ENCODE measurements at places on chromosomes 16 and 17.

DNA sequence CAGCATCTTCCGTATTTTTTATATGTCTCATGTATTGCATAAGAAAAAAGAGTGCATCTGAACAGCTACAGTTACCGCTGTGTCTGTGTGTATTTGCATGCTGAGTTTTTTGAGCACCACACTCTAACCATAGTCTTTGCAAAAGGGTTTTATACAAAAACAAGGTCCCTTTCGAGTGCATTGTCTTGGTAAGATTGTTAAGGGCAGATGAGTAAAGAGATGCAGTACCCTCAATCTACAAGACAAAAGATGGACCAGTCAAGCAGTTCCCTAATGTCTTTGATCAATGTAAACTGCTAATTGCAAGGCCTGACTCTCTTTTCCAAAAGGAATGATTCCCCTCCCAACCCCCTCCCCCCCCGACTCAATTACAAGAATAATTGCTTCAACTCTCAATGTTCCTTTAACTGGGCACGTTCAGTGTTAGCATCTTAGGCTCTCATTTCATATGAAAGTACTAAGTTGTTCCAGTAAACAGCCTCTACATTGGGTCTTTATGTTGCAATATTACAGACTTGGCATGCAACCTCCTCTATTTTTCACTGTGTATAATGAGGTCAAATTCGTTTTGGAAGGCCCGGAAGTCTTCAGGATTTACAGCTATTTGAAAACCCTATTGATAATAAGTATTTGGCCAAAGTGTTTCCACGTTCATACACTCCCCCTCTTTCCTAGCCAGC, 471.4 kb upstream of the RBFOX1 start:
- DNase-seq = no peak

DNA sequence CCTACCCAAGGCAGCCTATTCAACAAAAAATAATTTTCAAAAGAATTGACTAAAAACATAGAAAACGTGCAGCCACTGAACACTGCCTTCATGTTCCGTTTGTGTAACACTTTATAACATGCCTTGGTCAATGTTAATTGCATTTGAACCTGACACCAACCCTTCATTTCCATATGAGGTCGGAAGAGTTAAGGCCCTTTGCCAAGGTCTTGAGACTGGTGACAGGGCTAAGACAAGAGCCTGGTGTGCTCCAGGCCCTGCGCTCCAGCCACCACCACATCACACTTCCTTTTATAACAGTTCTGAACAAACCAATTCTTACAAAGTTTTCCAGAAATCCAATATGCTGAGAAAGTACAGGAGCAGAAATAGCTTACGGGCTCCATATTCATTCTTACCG, 4.2 kb downstream of the BBS2 start:
- DNase-seq = no peak

- no peak for DNase-seq
These were observed 45.8 kb upstream of the GSE1 start for GRCh38 chr16:85567101-85567866.

DNA sequence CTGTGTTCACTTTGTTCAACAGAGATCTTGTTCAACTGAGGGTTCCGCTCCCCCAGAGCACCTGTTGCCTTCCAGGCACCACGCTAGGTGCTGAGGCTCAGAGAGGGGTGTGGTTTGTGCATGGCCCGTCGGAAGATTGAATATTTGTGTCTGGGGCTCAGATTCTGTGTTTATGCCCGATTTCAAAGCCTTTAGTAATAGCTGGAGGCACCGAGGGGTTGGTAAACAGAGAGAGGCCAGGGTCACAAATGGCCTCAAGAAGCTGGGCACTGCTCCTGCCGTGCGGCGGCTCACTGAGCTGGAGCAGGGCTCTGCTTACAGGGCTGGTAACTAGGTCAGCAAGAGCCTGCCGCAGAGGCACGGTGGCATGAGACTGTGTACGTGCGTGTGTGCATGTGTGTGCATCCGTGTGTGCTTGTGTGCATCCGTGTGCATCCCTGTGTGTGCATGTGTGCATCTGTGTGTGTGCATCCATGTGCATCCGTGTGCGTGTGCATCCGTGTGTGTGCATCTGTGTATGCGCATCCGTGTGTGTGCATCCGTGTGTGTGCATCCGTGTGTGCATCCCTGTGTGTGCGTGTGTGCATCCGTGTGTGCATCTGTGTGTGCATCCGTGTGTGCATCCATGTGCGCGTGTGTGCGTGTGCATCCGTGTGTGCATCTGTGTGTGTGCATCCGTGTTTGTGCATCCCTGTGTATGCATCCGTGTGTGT, 5.4 kb downstream of the ITGAE start:
- no peak for DNase-seq

DNA sequence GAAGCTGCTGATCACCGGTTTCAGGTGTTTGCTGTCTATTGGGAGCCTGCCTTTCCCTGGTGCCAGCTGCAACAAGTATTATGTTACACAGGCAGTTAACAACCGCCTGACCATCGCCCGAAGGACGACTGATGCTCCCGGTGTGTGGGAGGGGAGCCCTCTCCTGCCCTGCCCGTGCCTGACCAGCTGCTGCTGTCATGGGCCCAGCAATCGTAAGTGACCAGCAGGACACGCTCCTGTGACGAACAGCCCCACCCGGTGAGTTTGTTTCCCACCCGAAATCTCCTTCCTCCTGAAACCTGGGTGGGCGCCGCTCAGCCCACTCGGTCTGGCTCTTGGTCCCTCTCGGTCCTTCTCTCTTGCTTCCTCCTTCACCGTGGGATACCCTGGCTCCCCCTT, 17.9 kb upstream of the UBE2I start:
- DNase-seq = no peak

- DNase-seq = no peak
These were observed 555.8 kb downstream of the RBFOX1 start for GRCh38 chr16:7888411-7888810.

- DNase-seq = no peak
These were observed 82.6 kb downstream of the NOG start for GRCh38 chr17:56675876-56676660.
